ENCODE measurements at places on chromosomes 2 and 18.

DNA sequence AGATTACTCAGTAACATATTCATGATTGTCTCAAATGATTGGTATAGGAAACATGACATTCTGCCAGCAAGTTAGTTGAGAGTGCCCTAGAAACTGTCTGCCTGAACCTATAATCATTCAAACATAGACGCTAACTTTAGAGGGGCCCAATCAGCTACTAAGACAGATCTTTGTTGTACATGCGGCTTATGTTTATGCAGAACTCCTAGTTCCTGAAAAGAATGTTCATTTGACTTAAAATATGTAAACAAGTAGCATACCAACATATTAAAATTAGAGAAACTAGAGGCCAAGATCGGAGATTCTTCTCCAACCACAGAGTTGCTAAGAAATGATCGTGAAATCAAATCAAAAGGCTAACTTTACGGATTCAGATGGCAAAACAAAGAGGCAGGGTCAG, 4.2 kb upstream of the METAP1D start:
- no peak for DNase-seq

DNA sequence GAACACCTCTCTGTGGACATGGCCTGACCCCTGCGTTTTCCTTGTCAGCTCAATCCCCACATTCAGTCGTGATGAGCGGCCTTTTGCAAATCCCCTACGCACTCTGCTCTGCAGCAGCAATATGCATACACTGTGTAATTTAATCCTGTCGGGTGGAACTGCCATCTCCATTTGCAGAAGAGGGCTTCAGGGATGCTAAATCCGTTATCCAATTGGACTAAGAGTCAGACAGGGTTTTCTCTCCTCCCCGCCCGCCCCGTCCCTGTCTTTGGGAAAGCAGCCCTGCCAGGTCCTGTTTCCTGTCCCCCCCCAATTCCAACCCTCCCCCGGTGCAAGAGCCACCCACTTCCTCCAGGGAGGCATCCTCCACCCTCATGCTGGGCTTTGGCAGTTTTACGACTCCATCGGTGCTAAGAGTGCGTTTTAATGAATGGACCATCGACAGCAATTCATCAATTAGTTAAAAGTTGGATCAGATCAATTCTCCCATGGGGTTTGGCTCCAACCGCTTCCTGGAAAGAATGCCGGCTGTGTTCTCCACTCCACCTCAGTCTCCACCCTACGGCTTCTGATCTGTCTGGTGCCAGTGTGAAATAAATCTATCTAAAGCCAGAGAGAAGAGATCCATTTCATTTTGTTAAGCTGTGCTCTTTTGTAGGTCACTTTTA, 53.5 kb upstream of the ASAP2 start:
- no peak for DNase-seq

- no peak for DNase-seq
Observed at GRCh38 chr2:85996591-85996990, 107.8 kb upstream of the ST3GAL5 start.

- DNase-seq: no peak
Observed at GRCh38 chr18:26999797-27000196, 134.3 kb upstream of the AQP4 start.

- no peak for DNase-seq
Observed at GRCh38 chr18:66916834-66917233, 312.9 kb upstream of the CDH19 start.

DNA sequence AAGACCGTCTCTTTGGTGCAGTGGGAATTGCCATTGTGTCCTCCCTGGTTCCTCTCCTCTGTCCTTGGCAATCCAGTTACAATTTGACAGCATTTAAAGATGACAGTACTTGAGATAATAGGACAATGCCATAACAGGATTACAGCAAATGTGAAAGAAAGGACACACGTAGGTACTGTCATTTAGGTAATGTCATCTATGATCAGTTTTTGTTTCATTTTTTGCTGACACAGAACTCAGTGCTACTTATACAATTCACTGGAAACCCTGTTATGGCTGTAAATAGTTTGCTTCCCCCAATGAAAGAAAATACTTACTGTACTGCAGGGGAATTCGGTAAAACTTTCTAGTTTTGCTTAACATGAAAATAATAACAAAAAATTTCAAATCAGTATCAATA, 65.2 kb downstream of the BCL11A start:
- DNase-seq: no peak

- peak; percentile 57 for DNase-seq
Observed at GRCh38 chr2:96359310-96359709, 23.7 kb downstream of the NCAPH start.

DNA sequence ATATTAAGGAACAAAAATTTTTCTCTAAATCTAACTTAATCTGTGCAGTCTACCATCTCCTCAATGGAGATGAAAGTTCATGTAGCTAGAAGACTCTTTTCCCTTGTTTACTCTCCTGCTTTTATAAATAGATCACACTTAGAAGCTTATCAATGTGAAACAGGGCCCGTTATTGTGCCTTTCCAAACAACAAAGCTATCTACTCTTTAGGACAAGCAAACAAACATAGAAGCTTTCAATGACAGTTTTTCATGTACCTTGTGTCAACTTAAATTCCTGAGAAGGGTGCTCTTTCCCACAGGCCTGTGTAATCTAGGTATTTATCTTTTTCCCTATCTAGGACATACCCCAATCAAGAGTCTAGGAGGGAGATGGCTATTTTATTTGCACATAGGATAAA, 247.8 kb upstream of the CWC22 start:
- DNase-seq: no peak

- no peak for DNase-seq
Observed at GRCh38 chr18:12239431-12239830, 14.7 kb upstream of the CIDEA start.

GRCh38 chr18:22238036-22238435, 68.6 kb downstream of the GATA6 start:
- no peak for DNase-seq

DNA sequence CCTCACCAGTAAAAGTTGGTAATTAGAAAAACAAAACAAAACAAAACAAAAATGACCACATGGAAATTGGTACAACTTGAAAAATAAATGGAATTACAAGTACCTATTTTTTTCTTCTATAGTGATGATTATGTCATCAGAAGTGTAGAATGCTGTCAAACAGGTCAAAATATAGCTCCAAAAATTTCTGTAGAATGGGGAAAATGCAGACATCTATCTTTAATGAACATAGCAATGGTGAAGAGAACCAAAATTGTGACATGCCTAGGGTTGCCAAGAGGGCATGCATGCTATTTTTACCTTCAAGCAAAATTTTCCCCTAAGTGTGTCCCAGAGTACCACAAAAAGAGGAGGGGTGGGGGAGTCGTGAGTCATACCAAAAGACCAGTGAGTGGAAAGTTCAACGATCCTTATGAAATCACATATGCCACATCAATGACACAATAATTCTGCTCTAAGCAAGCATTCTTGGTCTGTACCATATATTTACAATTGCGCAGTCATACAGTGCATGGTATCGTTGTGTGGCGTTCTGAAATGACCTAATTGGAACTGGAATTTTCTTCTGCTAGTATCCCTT, 1436.4 kb downstream of the SUCLG1 start:
- DNase-seq: no peak

- DNase-seq: no peak
Observed at GRCh38 chr18:54382733-54383252, 25.1 kb downstream of the C18orf54 start.

DNA sequence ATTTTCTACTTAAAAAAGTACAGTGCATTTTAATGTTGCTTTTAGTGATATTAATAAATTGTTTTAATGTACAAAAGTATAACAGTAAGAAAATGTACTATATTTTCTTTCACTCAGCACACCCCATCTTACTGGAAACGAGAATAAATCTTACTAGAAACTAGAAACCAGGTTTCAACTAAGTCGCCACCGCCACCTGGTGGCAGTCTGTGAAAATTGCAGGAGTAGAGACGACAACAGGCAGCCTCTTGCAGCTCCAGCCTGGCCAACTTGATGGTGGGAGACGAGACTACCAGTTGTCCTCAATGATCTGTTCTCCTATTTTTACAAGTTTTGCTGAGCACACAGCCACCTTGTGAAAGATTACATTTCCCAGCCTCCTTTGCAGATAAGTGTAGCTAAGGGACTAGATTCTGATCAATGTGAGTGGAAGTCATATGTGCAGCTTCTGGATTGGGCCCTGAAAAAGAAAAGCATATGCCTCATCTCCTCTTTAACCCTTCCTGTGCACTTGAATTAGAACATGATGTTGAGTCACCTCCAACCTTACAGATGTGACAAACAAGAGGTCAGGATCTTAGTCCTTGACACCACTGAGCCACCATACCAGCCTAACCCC, 8.7 kb downstream of the OTOF start:
- no peak for DNase-seq

DNA sequence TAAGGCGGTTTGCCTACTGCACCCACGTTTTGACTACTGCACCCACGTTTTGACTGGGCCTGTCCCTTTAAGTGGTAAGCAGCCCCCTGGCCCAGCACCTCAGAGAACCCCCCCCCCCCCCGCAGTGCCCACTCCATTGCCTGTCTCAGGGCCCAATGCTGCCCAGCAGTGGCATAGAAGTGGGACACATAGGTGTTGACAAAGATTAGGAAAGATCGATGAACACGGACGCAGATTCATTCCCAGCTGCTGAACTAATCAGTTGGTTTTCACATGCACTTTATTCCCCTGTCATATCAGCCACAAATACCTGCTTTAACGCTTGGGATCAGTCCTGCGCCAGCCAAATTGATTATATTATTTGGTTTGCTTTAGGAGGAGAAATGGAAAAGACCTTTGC, 268.8 kb upstream of the SKOR2 start:
- DNase-seq: no peak

GRCh38 chr2:218732761-218733158, 22.1 kb downstream of the TTLL4 start:
- no peak for DNase-seq

- DNase-seq: no peak
Observed at GRCh38 chr2:3208179-3208578, 169.4 kb downstream of the EIPR1 start.

DNA sequence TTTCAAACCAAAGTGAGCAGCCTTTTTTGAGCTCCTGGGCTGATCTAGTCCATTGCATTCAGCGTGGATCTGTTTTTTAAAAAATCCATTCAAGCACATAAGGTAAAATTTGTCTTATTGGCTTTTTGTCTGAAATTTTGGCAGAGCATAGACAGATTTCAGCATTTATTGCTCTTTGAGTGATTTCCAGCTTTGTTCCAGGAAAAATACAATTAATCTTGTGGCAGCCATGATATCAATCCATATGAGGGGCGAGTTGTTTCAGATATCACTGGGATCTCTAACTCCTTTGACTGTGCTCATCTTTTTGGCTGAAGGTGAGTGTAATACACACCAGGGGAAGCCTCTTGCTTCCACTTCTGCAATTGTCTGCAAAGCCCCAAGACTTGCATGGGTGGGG, 523.9 kb downstream of the SLC4A3 start:
- no peak for DNase-seq

Data from activated naive CD4-positive, alpha-beta T cell (primary cell).